ENCODE measurements at places on chromosomes 2 and 18. TPM values are rescaled to one million over a fixed set of nuclear protein-coding genes. Genes with fewer than 3 reads are reported as not detected.

Gene C2orf72
- total RNA-seq: 0.11 TPM

DNA sequence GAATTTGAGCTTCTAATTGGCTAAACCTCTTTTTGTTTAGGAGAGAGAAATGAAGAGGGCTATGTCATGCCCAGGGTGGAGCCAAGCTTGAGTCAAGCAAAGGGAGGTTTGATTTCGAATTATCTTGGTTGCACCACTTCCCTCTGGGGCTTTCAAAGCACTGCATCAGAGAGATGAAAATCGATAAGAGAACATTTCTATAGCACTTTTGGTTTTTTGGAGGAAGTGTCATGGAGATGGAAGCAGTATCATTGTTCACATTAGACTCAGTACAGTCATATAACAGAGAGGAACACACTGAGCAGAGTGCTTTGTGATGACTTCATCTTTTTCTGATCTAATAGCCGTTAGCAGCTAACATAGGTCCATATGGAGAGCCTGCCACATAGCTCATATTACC is 120.3 kb upstream of the UXS1 start:
- DNase-seq: no peak
- H3K27me3 ChIP-seq: no peaks in the 10 kb centered on the region
- no peaks in the 10 kb centered on the region for H3K36me3 ChIP-seq
- H3K27ac ChIP-seq: no peak overlapping the region

- DNase-seq: no peak
- no peak overlapping the region for H3K4me3 ChIP-seq
- H3K27me3 ChIP-seq: no peaks in the 10 kb centered on the region
- peaks cover 13% of the 10 kb centered on the region for H3K36me3 ChIP-seq
Measured at GRCh38 chr2:23867449-23867848, 59.5 kb downstream of the ATAD2B start.

DNA sequence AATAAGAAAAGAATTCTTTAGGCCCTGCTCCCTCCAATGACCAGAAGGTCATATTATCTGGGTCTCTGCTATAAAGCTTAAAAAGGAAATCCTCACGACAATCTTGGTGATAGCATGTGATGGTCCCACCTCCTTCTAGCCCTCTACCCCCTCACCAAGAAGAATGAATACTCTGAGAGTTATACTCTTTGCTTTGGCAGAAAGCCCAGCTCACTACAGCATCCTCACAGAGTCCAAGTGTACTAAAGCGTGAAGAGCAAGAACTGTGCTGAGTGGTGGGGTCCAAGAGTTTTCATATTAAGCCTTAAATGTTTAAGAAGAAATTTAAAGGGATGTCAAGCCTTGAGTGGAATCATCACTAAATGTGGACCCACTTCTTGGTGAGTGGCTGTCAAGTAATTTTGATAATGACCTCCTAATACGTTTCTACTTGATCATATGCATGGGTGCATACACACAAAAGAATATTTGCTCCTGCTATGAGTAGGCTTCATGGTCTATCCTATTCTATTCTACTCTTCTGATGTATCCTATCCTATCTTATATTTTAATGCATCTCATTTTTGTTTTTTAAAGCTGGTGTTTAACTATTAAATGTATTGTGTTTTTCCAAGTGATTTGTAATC is 16.5 kb upstream of the SERPINB7 start:
- no peaks in the 10 kb centered on the region for H3K4me1 ChIP-seq
- H3K27me3 ChIP-seq: no peaks in the 10 kb centered on the region
- H3K27ac ChIP-seq: no peak overlapping the region
- DNase-seq: no peak

DNA sequence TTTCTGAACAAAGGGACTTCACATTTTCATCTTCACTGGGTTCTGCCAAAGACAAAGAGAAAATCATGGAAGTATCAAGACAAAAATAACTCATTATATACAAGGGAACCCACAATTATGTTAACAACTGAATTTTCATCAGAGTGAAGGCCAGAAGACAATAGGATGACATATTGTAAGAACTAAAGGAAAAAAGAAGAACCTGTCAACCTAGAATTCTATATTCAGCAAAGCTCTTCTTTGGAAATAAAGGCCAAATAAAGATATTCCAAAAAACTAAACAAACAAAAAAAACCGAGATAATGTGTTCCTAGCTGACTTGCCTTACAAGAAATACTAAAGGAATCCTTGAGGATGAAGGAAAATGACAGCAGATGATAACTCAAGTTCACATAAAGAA is 10.3 kb upstream of the ZCCHC2 start:
- H3K27ac ChIP-seq: no peak overlapping the region
- no peak overlapping the region for H3K4me3 ChIP-seq
- H3K4me1 ChIP-seq: no peaks in the 10 kb centered on the region
- no peaks in the 10 kb centered on the region for H3K36me3 ChIP-seq
- H3K27me3 ChIP-seq: no peaks in the 10 kb centered on the region
- DNase-seq: no peak

DNA sequence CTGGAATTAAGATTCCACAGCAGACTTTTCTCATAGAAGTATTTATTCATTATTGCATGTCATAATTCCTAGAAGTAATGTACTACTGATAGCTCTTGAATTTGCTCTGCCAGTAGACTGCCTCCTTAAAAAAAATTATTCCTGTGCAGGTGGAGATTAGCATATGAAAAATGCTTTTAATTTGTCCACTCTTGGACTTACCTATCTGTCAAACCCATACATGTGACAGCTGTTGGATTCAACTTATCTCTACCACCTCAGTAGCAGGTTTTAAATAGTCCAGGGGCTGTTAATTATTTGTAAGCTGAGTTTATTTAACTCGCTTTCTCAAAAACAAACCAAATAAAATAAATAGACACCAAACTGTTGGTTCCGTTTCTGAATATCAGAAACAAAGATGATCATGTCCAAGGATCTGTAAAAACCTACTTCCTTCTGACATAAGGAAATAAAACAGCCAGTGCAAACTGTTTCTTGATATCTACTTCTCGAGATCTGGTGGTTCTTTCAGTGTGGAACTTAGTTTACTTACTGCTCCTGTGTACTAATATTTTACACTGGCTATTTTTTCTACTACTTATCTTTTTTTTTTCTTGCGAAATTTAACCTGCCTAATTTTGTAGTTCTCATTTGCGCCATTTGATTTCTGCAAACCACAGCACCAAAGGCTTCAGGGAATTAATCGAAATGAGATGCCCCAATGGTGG is 44.2 kb downstream of the ZEB2 start:
- H3K4me1 ChIP-seq: no peaks in the 10 kb centered on the region
- no peak overlapping the region for H3K4me3 ChIP-seq
- no peak overlapping the region for H3K27ac ChIP-seq
- H3K27me3 ChIP-seq: no peaks in the 10 kb centered on the region
- no peak for DNase-seq
- peaks cover 1% of the 10 kb centered on the region for H3K36me3 ChIP-seq

GRCh38 chr2:120463527-120463926 is 117.6 kb downstream of the INHBB start:
- H3K4me1 ChIP-seq: no peaks in the 10 kb centered on the region
- peaks cover 4% of the 10 kb centered on the region for H3K27me3 ChIP-seq
- no peaks in the 10 kb centered on the region for H3K36me3 ChIP-seq
- H3K27ac ChIP-seq: no peak overlapping the region
- no peak overlapping the region for H3K4me3 ChIP-seq
- DNase-seq: no peak

- H3K27me3 ChIP-seq: no peaks in the 10 kb centered on the region
- H3K36me3 ChIP-seq: no peaks in the 10 kb centered on the region
- H3K4me1 ChIP-seq: no peaks in the 10 kb centered on the region
- DNase-seq: no peak
Measured at GRCh38 chr18:73514449-73514848, 633.2 kb downstream of the FBXO15 start.

DNA sequence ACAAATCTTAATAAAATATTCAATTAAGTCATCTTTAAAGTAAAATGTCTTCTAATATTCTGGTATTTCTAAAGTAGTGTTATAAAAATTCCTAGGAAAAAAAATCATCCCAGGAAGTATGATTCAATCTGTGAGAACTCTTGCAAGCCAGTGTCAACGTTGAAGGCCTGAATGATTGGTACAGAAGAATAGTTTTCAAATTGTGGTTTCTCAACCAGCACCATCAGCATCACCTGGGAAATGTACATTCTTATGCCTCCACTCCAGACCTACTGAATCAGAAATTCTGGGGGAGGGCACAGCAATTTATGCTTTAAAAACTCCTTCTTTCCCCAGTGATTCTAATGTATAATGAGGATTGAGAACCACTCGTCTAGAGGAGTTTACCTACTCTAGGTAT is 62.3 kb upstream of the C2orf15 start:
- H3K27ac ChIP-seq: no peak overlapping the region
- peaks cover 15% of the 10 kb centered on the region for H3K27me3 ChIP-seq
- H3K4me1 ChIP-seq: no peaks in the 10 kb centered on the region

GRCh38 chr2:197075754-197076337 is 149.3 kb upstream of the PGAP1 start:
- H3K27ac ChIP-seq: no peak overlapping the region
- H3K36me3 ChIP-seq: no peaks in the 10 kb centered on the region
- no peaks in the 10 kb centered on the region for H3K27me3 ChIP-seq
- no peak overlapping the region for H3K4me3 ChIP-seq
- H3K4me1 ChIP-seq: peaks cover 10% of the 10 kb centered on the region

DNA sequence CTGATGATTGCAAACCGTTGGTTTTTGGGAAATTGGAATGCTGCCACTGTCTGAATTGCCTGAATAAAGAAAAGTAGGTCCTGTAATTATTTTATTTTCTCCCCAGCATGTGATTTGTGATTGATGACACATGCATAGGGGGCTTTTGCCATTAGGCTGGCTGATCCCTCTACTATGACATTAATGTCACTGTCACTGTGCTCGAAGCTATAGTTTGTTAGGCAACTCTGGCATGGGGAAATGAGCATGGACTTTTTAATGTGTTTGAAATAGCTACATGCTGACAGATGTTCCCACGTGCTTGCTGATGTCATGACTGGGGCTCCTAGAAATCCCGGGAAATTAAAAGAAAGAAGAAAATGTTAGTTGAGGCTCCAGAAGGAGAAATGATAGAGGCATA is 99.1 kb downstream of the HRH4 start:
- H3K27ac ChIP-seq: no peak overlapping the region
- peaks cover 7% of the 10 kb centered on the region for H3K27me3 ChIP-seq
- no peaks in the 10 kb centered on the region for H3K36me3 ChIP-seq
- no peak for DNase-seq
- H3K4me3 ChIP-seq: no peak overlapping the region

Gene ALPI
- not detected for total RNA-seq

GRCh38 chr18:36499938-36500337 is 202.4 kb downstream of the FHOD3 start:
- no peak overlapping the region for H3K27ac ChIP-seq
- no peaks in the 10 kb centered on the region for H3K4me1 ChIP-seq
- no peaks in the 10 kb centered on the region for H3K36me3 ChIP-seq
- H3K4me3 ChIP-seq: no peak overlapping the region

DNA sequence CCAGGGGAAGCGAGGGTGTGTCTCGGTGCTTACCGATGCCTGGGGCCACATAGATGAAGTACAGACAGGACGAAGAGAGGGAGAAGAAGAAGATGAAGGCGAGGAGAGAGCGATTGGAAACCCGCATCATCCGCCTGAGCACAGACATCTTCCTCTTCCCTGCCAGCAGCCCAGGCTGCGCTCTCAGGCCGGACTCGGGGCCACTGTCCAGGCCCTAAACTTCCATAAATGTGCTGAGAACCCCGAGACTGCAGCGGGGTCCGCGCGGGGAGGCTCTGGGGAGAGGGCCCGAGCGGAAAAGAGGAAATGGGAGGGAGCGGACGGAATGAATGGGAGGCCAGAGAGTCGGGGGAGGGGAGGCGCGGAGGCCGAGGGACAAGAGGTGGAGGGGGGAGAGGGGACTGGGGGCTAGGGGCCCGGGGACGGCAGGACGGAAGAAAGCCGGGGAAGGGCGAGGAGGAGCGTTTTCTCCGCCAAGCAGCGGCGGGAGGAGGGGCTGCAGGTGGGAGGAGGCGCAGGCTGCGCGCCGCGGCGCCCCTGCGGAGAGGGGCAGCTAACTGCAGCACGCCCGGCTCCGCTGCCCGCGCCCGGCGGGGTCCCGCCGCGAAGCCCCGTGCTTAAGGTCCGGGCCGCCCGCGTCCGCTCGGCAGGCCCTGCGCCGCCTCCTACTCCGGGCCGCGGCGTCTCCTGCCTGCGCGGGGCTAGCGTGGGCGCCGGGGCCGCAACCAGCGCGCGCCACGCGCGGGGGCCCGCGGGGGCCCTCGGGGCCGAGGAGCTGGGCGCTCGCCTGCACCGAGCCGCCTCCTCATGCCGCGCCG is at the start of gene B4GALT6:
TSS of gene B4GALT6 (minus strand) at position 303 of the 818 bp plus-strand sequence. CDS start at position 148, 155 bp downstream.
- DNase-seq: peak; percentile 57
- H3K27ac ChIP-seq: peak within 1 kb of the TSS; percentile 45
- H3K4me3 ChIP-seq: peak within 1 kb of the TSS; percentile 74
- H3K36me3 ChIP-seq: no peaks in the 10 kb centered on the region
- no peaks in the 10 kb centered on the region for H3K27me3 ChIP-seq

DNA sequence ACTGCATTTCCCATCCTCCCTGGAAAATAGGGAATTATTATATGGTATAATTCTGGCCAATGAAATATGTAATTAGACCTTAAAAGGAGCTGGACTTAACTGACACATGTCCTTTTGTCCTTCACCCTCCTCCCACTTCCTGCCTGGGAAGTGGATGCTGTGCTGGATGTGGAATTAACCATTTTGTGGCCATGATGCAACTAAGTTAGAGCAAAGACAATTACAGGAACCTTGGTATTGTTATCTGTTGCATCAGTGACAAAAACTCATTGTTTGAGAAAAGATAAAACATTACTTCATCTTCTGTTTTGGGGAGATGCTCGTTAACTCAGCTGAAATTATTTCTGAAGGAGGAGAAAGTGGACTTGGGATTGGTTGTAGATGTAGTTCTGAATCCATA is 227.7 kb upstream of the BOD1L2 start:
- no peaks in the 10 kb centered on the region for H3K36me3 ChIP-seq
- no peaks in the 10 kb centered on the region for H3K27me3 ChIP-seq
- H3K4me3 ChIP-seq: no peak overlapping the region
- H3K27ac ChIP-seq: no peak overlapping the region
- peak; percentile 2 for DNase-seq
- peaks cover 6% of the 10 kb centered on the region for H3K4me1 ChIP-seq

DNA sequence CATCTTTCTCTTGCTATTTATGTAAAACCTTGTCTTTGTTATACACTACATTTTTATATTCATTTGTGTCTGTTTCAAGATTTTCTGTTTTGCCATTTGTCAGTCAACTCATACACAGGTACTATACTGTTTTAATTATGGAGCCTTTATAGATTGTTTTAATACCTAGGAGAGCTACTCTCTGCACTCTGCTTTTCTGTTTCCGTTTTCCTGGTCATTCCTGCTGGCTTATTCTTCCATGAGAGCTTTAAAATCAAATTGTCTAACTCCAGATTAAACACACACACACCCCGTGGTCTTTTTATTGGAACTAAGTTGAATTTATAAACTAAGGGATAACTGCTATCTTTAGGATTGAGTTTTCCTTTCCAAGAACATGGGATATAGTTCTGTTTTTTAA is 161.2 kb downstream of the RTN4 start:
- peaks cover 15% of the 10 kb centered on the region for H3K27me3 ChIP-seq
- H3K27ac ChIP-seq: no peak overlapping the region
- H3K36me3 ChIP-seq: no peaks in the 10 kb centered on the region
- DNase-seq: no peak

Gene RAB10
- total RNA-seq: 104 TPM

- H3K4me1 ChIP-seq: no peaks in the 10 kb centered on the region
- H3K36me3 ChIP-seq: no peaks in the 10 kb centered on the region
- H3K27ac ChIP-seq: no peak overlapping the region
- no peak for DNase-seq
- H3K27me3 ChIP-seq: no peaks in the 10 kb centered on the region
Measured at GRCh38 chr2:155653176-155653575, 679.3 kb downstream of the NR4A2 start.

Gene ANKRD62
- not detected for total RNA-seq

GRCh38 chr2:96397756-96398530 is 62.4 kb downstream of the NCAPH start:
- H3K4me1 ChIP-seq: no peaks in the 10 kb centered on the region
- H3K27ac ChIP-seq: no peak overlapping the region
- H3K4me3 ChIP-seq: no peak overlapping the region

Gene DSG2
- not detected for total RNA-seq

Gene ZRANB3
- total RNA-seq: 7.9 TPM

Data from endothelial cell of umbilical vein (primary cell).